A549 (cell line): ENCODE measurements at places on chromosomes 4 and X.

DNA sequence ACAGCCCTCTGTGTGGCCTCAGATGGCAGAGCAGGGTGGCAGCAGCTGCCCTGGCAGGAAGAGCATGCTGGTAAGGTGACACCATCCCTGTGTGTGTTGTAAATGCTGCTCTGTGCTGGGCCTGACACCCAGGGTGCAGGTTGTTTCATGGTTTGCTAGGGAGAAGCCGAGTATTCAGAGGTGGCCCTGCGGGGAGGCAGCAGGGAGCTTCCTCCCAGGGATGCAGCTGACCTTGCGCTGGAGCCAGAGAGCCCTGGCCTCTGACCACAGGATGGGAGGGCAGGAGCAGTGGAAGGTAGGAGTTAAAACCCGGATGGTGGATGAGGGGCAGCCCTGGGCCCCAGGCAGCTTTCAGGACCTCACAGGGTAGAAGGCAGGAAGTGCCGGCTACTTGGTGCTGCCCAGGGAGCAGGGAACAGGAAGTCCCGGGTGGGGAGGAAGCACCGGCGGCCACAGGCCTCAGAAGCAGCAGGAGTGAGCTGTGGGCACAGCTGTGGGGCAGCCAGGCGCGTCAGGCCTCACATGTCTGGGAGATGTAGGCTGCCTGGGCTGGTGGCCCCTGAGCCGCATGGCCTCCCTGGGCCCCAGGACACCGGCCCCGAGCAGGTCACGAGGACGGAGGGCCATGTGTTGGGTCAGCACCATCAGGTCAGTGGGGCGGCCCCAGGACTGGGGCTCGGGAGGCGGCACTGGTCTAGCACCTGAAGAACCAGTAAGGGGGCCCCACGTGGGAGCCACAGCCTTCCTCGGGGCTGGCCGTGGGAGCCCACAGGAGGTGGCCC is 19.1 kb downstream of the SH3BP2 start:
- no peak for DNase-seq

GRCh38 chrX:104697294-104697693 is 131.3 kb downstream of the IL1RAPL2 start:
- no peak for DNase-seq

- DNase-seq, result no peak
These were observed 17.8 kb upstream of the EGFL6 start for GRCh38 chrX:13551610-13552009.

GRCh38 chrX:105543283-105543682 is 279.1 kb upstream of the NRK start:
- DNase-seq, result no peak
